ENCODE measurements at places on chromosomes 6 and 20.
A peak's percentile ranks its signal among the peaks of the same experiment; 100 is the strongest.

DNA sequence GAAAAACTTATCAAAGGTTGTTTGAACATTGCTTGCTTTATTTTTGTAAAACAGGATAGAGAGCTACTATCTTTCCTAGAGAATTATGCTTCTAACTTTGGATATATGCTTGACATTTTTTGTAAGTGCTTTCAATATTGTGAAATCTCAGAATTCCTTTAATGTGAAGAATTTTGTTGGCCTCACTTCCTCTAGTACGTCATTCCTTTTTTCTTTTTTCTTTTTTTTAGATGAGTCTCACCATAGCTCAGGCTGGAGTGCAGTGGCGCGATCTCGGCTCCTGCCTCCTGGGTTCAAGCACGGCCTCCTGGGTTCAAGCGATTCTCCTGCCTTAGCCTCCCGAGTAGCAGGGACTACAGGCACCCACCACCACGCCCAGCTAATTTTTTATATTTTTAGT is 668.1 kb downstream of the RFPL4B start:
- DNase-seq = no peak

DNA sequence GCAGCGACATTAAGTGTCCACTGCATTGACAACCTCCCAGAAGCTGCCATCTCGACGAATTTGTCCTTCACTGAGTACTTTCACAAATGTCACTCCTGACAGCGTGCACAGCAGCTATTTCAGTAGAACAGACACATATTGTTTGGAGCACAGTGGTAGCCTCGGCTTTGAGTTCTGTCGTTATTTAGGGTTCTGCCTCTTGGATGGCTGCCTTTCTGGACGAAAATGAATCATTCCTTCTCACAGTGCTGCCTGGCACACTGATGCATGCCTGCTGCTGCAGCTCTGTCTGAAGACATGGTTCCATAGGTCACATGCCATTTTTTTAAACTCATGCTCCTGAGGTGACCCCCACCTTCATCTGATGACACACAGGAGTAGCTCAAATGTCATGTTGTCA is 477.0 kb downstream of the C6orf118 start:
- DNase-seq = no peak

DNA sequence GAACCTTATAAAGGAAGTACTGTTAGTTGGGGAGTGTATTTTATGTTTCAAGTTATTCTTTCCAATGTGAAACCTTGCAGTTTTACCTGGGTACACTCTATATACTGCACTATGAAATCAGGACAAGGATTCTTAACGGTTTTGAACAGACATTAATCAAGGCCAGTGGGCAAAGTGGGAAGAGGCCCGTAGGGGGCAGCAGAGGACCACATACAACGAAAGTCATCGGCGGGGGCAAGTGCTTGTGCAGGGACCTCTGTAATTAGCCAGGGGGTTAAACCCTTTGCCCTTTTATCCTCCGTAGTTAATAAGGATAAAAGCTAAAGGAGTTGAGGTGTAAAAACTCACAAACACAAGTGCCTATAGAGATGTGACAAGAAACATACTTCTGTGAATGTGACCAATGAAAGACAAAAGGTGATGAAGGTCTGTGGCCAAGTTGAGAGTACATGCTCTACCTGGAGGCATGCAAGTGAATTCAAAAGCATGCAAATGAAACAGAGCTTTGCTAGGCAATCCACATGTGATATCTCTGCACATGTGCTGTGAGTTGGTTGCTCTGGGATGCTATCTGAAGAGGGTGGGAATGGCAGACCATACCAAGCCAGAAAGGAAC is 392.7 kb upstream of the MAN1A1 start:
- peak; percentile 16 for DNase-seq

- DNase-seq = no peak
Observed at GRCh38 chr6:68640491-68640835, 5.4 kb downstream of the ADGRB3 start.

GRCh38 chr6:17630511-17631073 is 30.5 kb downstream of the FAM8A1 start:
- no peak for DNase-seq

DNA sequence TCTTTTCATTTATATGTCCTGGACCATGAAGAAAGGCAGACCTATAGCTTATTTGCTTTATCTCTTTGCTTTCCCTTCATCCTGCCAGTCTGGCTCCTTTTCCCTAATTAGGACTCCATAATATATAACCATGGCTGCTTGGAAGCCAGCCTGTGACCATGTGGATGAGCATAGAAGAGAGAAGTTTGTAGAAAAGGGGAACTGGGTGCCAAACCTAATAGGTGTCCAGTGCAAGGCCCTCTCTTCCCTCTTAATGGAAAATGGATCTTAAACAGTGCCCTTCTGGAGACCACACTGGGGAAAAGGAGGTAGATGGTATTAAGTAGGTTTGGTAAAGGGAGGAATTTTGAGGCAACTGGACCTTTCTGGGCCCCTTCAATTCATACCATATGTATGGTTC is 16.7 kb upstream of the OSTM1 start:
- no peak for DNase-seq

DNA sequence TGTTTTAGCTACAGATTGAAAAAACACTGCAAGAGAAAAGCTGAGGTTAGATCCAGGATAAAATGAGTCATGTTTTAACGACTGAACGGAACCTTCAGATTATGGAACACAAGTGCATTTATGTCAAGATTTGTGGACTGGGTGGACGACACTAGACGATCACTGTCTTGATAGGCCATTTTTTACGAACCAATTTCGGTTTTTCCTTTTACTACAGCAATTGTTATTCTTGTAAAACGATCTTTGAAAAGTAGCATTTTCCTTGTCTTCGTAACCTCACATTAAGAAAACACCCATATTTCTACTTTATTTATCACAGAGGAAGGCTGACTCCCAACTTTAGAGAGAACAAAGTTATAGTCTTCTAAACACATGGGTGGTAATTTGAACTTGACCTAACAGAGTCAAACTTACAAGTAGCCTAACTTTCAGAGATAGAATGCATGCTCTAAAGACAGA is 294.2 kb upstream of the TCF21 start:
- DNase-seq = no peak

GRCh38 chr6:153301602-153302001 is 170.5 kb upstream of the RGS17 start:
- no peak for DNase-seq

DNA sequence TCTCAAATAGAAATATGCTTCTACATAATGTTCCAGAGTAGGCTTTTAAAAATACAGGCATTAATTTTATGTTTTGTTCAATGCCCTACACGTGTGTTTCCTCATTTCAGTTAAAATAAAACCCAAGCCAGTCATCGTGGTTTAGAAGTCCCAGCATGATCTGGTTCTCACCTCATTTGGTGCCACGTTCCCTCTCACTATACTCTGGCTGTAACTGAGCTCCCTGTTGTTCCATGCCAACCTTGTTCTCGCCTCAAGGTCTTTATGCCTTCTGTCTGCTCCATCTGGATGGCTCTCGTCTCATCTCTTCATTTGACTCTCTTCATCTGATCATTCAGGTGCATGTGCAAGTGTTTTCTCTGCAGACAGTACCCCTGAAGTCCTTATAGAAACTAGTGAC is 32.6 kb downstream of the HDGFL1 start:
- DNase-seq = no peak

DNA sequence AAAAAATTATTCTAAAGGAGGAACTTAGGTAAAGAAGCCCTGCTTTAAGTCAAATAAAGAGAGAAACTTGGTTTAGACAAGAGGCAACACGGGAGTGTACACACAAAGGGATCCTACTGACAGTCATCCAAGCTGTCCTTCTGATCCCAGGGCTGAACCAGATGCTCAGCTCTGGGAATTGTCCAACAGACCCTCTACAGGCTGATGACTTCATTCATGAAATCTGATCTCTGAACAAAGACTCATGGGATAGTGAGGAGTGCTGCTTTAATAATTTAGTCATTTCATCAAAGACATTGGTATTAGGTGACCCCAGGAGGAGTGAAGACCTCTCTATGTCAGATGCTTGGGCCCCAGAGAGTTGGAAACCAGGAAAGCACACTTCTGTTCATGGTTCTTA is 65.6 kb upstream of the ARMH2 start:
- DNase-seq = no peak

DNA sequence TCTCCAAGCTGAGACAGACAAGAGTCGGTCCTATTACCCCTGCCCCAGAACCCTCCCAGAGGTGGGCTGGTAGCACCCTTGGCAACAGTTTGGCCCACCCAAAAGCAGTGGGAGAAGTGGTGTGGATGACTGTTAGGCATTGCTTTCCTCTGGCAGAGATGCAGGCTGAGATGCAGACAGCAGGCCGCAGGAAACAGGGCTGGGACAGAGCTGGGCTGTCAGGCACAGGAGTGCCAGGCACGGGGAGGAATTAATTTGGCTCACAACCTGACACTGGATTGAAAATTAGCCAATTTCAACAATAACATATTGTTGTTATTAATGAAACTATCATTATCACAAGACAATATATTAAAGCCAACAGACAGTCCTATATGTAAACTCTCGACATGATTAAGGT is 15.7 kb upstream of the SIRT5 start:
- no peak for DNase-seq

DNA sequence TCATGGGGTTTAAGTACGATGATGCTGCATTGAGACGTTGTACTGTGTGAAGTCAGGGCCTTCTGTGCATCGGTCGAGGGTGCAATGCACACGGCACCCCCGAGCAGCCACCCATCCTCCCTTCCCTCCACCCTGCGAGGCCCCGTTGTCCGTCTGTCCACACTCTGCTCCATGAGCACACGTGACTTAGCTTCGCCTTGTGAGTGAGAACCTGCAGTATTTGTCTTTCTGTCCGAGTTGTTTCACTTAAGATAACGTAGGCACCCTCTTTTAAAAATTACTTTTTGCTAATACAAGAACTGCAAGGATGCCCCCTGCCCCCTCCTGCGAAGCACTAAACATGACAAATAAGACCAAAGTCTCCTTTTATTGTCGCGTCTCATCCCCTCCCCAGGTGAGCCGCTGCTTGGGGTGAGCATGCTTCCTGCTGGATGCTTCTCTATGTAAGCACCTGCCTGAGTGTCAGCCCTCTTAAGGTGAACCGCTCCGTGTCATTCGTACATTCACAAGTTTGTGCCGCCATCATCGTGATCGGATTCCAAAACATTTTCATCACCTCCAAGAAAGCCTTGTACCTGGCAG is 3.6 kb upstream of the RBBP8NL start:
- DNase-seq = no peak

All from activated CD4-positive, alpha-beta T cell treated with anti-CD3 and anti-CD28 coated beads for 1 hour (primary cell).